Non-pigmented ciliary epithelial cell (primary cell): ENCODE measurements at places on chromosomes 7 and 10.
A peak's percentile ranks its signal among the peaks of the same experiment; 100 is the strongest.

DNA sequence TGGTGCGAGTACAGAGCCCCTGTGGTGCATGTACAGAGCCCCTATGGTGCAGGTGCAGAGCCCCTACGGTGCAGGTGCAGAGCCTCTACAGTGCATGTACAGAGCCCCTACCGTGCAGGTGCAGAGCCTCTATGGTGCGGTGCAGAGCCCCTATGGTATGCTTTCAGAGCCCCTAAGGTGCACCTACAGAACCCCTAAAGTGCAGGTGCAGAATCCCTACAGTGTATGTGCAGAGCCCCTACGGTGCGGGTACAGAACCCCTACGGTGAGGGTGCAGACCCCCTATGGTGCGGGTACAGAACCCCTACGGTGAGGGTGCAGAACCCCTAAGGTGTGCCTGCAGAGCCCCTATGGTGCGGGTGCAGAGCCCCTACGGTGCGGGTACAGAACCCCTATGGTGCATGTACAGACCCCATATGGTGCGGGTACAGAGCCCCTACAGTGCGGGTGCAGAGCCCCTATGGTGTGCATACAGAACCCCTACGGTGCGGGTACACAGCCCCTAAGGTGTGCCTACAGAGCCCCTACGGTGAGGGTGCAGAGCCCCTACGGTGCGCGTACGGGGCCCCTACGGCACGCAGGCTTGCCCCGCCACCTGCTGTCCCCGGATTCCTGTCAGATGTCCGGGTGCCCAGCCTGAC, 53.5 kb downstream of the MGMT start:
- DNase-seq, result no peak

DNA sequence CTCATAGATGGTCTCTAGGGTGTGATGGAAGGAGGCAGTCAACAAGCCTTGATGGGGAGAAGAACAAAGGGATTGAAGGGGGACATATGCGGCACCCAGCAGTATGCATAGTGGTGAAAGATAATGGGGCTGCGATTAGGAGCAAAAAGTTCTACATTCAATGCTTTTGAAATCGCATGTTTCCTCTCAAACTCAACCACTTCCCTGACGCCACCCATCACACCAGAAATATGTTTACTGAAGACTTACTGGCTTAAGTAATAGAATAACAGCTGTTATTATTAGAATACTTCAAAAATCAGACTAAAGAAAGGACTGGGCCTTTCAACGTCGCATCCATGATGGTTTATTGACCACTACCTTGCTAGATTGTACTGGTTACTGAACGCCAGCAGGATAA, 31.5 kb downstream of the MKRN1 start:
- no peak for DNase-seq

GRCh38 chr7:107932805-107933204, 41.8 kb downstream of the DLD start:
- no peak for DNase-seq

GRCh38 chr7:83143107-83143506, 19.6 kb downstream of the PCLO start:
- DNase-seq, result no peak

DNA sequence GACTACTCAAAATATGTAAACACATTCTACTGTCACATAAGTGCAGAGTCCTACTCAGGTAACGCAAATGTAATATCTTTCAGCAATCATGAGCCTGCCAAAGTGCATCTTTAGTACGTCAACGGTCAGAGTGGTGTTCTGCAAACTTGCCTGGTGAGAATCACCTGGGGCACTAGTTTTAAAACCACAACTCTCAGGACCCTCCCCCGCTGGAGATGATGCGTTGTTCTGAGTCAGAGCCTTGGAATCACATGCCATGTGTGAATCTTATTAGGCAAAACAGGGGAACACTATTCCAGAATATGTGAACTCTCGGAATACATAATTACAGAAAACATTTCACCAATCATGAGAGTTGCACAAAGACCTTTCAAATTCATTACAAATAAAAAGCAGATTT, 115.7 kb downstream of the TPK1 start:
- DNase-seq, result peak; percentile 2

DNA sequence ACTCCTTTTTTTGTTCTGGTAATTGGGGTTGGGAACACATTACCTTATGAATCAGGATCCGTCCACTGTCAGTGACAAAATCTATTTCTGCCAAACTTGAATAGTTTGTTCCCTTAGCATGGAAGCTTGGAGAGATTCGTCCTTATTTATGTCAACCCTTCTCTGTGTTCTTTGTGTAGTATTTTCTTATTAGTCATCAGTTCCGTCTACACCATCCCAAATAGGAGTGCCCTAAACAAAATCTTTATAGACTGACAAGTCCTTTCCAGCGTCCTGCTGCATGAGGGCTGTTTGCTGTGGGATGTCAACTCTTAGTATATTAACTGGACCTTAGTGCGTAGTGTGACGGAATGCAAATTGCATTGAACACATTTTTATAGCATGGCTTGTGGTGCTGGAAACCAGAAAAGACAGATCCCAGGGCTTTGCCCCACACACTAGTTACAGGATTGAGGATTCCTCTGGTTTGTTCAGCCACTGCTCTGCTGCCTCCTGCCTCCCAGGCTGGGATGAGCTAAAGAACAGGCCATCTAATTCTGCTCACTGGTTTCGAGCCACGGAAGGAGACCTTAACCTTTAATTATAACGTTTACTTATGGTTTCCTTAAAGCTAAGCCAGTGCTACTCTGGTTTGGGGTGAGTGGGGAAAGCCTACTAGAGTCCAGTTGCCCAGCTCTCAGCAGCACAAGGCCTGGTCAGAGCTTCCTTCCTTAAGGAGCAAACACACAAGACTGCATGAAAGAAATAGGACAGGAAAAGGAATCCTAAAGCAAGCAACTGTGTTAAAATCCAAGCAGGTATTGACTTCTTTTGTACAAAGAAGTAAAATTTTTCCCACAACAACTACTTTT, 194.4 kb downstream of the CCSER2 start:
- DNase-seq, result no peak

- no peak for DNase-seq
These were observed 18.3 kb downstream of the EGFR start for GRCh38 chr7:55036950-55037736.

- DNase-seq, result no peak
These were observed 7.4 kb upstream of the SMIM30 start for GRCh38 chr7:113125728-113126127.

DNA sequence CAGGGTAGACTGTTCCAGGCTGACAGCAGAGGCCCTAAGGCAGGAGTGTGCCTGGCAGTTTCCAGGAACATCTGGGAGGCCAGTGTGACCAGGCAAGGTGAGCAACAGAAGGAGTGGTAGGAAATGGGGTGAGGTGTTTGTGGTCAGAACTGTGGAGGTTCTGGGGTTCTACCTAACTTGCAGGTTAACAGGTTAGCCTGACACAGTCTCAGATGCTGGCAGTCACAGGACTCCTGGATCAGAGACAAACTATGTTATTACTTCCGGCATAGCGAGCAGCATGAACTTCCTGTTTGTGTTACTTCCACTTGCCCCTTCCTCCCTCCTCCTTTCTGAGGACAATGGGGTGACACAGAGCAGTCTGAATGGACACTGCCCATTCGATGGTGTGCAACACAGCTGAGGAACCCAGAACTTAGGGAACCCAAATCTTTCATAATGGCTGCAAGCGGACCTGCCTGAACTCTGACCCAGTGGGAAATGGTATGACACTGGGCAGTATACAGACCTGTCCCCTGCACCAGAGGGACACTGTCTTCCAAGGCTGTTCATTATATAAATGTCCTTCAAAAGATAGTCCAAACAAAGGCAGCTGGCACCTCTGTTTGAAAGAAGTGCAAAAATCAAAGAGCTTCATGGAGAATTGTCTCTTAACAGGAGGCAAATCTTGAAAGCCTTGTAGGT, 3.9 kb upstream of the SAR1A start:
- no peak for DNase-seq

DNA sequence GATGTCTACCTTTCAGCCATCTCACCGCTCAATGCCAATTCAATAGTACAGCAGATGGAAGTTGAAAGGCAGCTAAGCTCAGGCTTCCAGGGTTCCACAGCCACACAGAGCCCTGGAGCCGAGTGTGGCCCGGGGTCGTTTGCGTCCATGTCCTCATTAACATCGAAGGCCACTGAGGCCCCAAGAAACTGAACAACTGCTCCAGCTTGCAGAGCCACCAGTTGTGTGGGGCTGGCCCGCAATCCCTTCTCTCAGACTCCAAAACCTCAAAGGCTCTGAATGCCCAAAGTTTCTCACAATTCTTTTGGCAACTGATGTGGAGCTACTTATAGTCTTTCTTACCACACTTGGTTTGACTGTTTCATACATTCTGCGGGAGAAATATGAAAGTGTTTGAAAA, 31.1 kb downstream of the NOD1 start:
- DNase-seq, result no peak

- DNase-seq, result no peak
These were observed 21.2 kb downstream of the ASB15 start for GRCh38 chr7:123622660-123623386.

DNA sequence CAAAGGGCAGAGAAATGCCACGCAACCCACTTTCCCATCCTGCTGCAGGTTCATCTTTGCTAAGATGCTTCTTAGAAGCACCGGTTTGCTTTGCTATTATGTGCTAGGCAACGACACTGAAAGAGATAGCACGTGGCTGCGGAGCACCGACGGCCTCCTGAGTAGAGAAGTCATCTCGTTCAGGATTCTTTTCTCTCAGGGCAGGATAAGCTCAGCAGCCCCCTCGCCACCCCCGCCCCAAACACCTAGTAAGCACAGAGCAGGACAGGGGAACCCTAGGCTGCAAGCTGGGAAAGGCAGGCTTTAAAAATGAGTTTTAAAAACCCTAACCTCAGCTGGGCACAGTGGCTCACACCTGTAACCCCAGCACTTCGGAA, 15.0 kb downstream of the ASB13 start:
- DNase-seq, result no peak

DNA sequence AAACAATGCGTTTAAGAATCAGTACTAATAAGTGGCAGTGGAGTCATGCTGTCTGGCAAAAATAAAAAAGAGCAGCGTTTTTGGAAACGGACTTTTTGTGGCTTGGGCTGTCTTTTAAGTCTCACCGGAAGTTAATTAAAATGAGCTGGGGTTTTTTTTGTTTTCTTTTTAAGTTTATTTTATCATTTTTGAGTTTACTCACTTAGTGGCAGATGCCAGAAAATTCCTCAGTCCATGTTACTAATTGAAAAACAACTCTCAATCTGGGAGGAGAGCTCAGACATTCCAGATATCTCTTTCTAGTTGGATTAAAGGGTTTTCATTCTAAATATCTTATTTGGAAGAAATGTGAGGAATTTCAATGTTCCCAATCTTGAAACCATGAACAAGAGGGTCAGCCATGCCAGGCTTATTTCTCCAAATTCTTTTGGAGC, 133.8 kb upstream of the AGR3 start:
- DNase-seq, result no peak

DNA sequence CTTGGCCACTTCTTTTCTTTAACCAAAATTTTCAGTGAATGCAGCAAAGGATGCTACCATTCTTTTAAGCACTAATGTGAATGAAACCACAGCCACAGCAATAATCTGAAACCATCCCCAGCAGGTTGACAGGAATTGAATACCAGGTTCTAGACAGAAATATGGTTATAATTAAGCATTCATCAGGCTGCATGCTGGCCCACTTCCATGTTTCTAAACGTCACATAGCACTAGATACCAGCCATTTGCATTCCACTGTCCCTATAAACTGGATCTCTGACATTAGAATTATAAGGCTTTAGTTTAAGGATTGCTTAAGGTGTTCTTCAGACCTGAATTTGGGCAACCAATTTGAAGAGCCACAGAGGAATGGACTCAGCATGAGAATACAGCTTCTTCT, 340.8 kb upstream of the KLF6 start:
- no peak for DNase-seq

- no peak for DNase-seq
These were observed 10.9 kb downstream of the PWWP2B start for GRCh38 chr10:132407846-132408278.

DNA sequence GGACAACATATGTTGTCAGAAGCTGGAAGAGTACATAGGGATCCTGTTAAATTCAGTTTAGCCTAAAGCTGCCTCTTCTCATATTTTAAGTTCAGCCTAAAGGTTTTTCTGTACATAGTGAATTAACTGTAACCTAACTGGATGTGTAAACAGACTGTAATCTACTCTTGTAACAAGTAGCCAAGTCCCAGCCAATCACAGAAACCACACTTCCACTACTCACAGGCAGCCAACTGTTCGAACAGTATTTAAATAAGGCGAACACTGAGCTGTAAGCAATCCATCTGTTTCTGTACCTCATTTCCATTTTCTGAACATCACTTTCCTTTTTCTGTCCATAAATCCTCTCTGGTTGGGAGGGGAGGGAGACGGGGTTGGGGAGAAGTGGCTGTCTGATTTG, 15.0 kb upstream of the STN1 start:
- no peak for DNase-seq
